ENCODE measurements at places on chromosomes 16 and 17.
A peak's percentile ranks its signal among the peaks of the same experiment; 100 is the strongest.

DNA sequence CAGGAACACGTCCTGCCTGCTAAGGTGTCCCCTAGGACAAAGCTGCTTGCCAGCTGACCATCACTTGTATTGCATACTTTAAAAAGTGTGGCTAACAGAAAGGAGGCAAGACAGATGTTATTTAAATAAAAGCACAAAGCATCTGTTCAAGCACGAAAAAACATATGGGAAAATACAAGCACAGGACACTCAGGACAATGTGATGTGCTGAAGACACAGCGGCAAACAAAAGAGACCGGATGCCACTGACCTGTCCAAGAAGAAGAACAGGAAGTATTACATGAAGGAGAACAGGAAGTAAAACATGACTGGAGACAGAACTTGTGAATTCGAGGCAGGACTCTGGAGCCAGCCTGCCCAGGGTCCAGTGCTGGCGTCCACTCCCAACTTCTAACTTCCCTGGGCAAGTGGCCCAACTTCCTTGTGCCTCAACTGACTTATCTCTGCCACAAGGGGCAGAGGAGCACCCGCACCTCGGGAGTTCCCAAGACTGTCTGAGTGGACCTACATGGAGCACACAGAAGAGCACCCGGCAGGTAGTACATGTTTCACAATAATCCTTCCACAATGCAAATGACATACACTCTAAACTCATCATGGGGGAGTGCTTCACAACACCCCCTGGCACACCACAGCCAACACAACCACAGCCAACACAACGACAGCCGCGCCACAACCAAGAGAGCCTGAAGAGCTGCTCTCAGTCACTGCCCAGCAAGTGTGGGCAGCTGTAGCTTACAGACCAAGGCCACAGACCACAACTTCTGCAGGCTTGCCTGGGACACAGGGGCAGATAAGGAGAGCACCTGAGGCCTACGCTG lies 36.6 kb downstream of the ANKRD11 start:
- DNase-seq = peak; percentile 80

DNA sequence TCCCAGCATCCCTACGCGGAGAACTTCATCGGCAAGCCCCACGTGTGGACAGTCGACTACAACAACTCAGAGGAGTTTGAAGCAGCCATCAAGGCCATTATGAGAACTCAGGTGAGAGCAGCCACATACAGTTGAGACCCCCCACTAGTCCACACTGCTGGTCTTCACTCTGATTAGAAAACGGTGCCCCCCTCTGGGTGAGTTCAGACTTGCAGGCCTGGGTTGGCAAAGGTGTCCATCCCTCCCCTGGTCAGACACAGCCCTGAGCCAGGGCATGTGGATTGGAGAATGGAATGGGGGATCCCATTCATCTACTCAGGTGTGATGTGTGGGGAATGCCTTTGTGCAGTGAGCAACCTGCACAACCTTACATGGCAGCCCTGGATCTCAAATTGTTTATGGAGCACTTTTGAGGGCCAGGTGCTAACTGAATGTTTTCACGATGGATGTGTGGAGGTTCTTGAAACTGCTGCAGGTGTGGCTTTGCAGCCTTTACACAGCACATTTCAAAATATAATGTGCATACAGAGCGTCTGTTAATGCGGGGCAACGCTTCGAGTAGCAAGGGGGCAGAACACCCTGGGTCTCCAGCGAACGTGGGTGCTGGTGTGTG lies 72.6 kb downstream of the MGAT5B start:
- no peak for DNase-seq

DNA sequence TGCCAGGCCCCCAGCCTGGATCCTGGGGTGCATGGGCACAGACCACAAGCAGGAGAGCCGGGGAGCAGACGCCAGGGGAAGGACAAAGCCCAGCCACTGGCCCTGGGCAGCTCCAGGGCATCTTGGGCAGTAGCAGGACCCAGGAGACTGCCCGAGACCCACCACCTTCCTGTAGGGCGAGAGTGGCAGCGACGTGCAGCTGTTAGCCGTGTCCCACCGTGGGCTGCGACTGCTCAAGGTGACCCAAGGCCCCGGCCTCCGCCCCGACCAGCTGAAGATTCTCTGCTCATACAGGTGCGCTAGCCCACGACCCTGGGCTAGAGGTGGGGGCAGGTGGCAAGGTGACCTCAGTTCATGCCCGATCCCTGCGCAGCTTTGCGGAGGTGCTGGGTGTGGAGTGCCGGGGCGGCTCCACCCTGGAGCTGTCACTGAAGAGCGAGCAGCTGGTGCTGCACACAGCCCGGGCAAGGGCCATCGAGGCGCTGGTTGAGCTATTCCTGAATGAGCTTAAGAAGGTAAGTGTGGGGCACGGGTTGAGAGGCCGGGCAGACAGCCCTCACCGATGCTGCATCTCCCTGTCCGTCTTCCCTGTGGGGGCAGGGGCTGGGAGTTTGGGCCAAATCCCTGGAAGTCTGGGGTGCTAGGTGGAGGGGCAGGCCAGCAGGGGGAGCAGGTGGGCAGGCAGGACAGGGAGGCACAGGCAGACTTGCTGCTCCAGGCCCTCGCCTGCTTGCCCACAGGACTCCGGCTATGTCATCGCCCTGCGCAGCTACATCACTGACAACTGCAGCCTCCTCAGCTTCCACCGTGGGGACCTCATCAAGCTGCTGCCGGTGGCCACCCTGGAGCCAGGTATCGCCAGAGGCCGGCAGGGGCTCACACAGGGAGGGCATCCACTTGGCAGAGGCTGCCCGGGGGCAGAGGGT lies 13.5 kb upstream of the SMIM5 start:
- peak; percentile 24 for DNase-seq

DNA sequence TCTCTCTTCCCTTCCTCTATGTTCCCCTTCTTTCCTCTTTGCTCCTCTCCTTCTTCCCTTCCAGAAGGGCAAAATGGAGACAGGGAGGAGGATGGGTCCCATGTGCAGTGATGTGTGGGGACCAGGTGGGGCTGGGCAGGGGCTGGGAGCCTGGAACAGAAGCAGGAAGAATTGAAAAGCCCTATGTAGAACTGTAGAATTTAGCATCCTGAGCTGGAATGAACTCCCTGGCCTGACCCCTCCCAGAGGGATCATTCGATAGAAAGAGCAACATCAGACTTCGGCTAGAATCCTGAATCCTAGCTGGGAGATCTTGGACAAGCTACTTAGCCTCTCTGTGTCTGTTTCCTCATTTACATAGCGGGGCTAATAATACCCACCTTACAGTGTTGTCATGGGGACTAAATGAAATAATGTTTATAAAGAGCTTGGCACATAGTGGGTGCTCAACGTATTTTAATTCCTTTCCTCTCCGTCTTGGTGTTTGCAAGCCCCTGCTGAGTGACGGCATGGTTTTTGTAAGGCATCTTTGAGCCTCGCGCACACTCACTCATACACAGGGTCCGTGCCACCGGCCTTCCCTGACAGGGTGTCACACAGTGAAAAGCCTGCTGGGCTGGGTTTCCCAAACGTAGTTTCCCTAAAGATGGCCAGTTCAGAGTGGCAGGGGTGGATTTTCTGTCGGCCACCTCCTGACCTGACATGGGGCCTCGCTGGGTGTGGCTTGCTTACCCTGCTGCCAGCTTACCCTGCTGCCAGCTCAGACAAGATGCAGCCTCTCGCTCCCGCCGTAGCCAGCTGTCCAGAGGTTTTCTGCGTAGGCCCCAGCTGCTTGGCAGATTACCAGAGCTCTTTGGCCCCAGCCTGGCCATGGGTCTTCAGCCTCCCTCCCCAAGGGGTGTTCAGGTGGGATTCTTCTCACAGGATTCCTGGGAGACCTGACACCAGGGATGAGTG lies 6.1 kb upstream of the ARHGAP23 start:
- DNase-seq = no peak

DNA sequence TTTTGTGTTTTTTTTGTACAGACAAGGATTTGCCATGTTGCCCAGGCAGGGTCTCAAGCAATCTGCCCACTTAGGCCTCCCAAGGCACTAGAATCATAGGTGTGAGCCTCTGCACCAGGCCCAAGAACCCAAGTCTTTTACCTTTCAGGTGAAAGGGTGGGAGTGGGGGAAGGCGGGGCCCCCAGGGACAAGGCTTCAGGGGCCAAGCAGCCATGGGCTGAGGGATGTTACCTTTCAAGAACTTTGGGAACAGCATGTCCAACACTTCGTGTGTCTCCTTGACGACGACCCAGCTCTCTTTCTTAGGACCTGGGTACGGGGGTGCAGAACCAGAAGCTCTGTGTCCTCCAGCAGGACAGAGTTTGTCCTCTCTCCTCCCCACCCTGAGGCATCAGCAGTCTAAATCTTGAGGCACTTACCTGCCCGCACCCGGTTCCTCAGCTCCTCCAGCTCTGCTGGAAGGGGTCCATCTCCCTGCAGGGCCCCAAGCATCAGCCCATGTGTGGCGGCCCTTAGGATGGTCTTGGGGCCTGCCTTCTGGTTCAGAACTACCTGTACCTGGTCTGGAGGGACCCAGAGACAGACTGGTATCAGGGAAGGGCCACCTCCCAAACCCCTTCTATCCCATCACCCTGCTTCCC lies 9.0 kb downstream of the SLC5A2 start:
- DNase-seq = no peak

GRCh38 chr17:50637829-50638605 lies 3.3 kb downstream of the ABCC3 start:
- no peak for DNase-seq

All from suppressor macrophage (primary cell).